ENCODE measurements at places on chromosomes 4 and X.

DNA sequence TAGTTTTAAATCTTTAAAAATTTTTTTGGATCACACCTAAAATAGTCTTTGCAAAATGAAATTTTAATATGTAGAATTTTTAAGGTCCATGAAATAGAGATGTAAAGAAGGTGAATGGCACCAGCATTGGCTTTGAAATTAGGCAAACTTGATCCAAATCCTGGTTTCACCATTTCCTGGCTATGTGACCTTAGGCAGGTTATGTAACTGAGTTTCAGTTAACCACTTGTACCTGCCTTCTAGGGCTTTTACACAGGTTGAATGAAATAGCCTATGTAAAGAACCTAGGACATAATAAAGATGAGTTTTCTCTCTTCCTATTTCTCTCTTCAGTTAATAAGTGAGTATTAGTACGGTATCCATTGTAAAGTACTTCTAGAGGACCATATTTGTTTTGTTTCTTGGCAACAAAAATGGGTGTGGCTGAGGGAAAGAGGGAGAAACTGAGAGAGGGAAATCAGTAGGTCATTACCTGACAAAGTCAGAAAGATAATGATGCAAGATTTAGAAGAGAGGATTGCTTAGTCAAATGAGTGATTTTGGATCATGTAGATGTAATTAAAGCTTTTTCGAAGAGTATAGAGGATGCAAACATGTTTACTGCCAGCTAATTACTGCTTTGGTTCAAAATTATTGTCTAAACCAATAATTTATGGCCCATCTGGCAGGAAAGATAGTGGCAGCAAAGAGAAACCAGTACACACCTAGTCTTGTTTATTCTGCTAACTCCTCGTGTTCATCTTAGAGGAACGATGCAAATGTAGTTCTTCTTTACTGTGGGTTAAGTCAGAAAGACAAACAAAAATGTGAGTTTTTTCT, 81.9 kb downstream of the PDLIM5 start:
- no peak for DNase-seq

- no peak for DNase-seq
Observed at GRCh38 chr4:149752729-149753128, 62.9 kb downstream of the IQCM start.

DNA sequence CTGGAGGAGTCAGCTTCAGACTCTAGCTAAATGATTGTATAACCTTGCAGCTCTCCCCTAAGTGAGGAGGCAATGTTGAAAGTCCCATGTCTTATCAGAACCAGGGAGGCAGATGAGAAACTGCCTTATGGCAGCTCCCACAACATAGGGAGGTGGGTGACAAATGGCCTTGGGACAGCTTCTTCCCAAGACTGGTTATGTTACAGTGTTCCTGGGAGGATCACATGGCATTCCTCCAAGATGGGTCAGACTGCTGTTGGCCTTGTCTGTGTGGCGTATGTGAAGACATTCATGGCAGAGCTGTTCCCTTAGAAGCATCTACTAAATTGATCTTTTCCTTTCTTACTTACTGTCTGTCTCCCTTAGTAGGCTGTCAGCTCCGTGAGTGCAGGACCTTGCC, 42.0 kb downstream of the HPRT1 start:
- no peak for DNase-seq

- DNase-seq = no peak
Observed at GRCh38 chr4:10180927-10181744, 64.5 kb upstream of the WDR1 start.

DNA sequence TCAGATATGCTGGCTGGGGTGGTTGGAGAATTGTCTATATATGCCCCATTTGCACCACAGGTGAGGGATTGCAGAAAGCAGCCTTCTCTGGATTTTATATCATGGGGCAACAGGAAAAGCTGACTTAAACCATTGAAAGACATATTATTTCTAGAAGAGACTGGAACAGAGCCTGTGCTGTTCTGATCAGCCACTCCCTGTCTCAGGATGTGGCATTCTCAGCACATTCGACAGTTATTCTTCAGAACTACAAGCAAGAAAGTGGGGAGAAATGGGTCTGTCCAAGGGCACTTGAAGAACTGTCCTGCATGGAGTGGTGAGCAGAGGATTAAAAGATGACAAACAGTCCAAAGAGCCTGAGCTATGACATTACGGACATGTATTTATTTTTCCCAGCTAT, 67.8 kb upstream of the EPHA5 start:
- no peak for DNase-seq

GRCh38 chrX:41381685-41382084, 47.7 kb downstream of the DDX3X start:
- no peak for DNase-seq

GRCh38 chr4:172514011-172514410, 654.6 kb upstream of the GALNT7 start:
- no peak for DNase-seq

GRCh38 chr4:187633245-187633644, 362.3 kb upstream of the ZFP42 start:
- DNase-seq = no peak

DNA sequence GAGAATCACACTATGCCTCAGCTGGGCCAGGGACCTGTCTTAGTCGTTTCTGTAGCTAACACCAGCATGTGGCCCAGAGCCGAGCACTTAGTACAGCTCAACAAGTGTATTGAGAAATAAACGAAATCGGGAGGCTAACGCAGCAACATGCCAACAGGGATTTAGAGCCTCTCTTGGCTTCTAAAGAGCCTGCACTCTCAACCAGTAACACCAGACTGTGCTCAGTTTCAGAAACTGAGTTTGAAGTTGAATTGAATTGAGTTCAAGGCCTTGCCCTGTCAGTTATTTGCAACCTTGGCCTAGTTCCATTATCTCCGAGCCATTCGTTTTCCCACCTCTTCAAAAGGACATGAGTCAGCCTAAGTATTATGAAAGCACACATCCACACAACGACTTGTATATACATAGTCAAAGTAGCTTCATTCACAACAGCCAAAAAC, 71.3 kb upstream of the LDB2 start:
- no peak for DNase-seq

DNA sequence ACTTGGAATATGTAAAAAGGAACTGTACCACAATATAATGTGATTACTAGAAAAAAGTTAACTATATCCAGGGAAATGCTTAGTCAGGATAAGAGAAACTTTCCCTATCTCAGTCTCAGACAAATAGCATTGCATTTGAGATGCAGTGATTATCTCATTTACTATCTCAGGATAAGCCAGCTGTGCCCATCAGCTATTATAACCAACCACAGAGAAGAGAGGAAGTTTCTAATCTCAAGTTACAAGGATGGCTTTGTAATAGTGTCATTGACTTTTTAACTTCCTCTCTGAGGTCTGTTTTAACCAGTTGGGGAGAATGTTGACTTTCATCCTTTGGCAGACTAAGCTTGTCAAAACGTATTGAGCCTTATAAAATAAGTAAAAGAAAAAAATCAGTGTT, 56.5 kb downstream of the SNX25 start:
- DNase-seq = no peak
